ENCODE measurements at places on chromosomes 2 and 18. TPM values are rescaled to one million over a fixed set of nuclear protein-coding genes. Genes with fewer than 3 reads are reported as not detected.

The UGT1A4 gene
- total RNA-seq: not detected

The SLC4A3 gene
- total RNA-seq: 2.1 TPM

The RPRM gene
- total RNA-seq: 6.4 TPM

The HOXD4 gene
- 3.5 TPM for total RNA-seq

- DNase-seq: no peak
Observed at GRCh38 chr2:229456091-229456490, 185.0 kb upstream of the PID1 start.

GRCh38 chr2:84849271-84849952 is 31.5 kb downstream of the TRABD2A start:
- DNase-seq: no peak

- no peak for DNase-seq
Observed at GRCh38 chr2:19360966-19361321, 2.5 kb upstream of the OSR1 start.

DNA sequence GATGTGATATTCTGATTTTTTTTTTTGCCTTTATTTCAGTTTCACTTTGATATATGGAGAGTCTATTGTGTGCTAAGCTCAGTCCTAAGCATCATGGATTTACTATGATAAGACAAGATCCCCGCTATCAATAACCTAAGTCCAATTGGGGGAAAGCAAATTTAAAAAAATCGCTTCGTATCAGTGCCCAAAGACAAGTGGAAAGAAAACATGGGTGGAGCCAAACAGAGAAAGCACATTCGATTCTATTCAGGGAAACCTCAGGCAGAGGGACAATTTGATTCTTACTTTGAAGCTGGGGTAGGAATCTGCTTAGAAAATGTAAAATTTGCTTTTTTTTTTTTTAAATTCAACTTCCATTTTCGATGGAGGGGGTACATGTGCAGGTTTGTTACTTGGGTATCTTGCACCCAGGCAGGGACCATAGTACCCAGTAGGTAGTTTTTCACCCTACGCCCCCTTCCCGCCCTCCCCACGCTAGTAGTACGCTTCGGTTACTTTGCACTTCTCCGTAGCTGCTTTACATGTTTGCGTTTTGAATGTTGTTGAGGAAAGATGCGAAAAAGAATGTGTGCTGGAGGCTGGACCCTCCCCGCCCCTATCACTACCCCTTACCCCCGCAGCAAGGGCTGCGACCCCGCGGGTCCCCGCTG is 12.4 kb downstream of the KIF5C start:
- DNase-seq: no peak

- no peak for DNase-seq
Observed at GRCh38 chr2:144165599-144166250, 354.2 kb downstream of the ZEB2 start.

GRCh38 chr2:150491943-150492342 is 4.5 kb upstream of the RND3 start:
- DNase-seq: no peak

- no peak for DNase-seq
Observed at GRCh38 chr2:206968134-206969086, 29.1 kb downstream of the CPO start.

DNA sequence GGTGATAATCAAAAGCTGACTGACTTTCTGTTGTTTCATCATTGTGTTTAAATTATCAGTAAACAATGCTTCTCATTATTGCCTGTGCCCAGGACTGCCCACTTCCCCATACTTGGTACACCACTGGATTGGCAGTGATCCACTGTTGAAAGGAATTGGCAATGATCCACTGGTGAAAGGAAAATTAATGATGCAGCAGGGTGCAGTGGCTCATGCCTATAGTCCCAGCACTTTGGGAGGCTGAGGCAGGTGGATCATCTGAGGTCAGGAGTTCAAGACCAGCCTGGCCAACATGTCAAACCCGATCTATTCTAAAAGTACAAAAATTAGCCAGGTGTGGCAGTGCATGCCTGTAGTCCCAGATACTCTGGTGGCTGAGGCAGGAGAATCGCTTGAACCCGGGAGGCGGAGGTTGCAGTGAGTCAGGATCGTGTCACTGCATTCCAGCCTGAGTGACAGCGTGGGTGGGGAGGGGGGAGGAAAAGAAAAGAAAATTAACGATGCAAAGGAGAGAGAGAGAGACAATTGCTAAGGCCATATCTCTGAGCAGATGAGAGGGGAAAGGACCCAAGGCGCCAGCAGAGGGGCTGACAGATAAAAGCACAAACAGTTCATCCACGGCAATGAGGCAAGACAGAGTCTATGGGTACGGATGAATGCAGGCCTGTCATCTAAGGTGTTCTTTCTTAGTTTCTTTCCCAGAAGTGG is 10.2 kb upstream of the GTF2A1L start:
- no peak for DNase-seq

DNA sequence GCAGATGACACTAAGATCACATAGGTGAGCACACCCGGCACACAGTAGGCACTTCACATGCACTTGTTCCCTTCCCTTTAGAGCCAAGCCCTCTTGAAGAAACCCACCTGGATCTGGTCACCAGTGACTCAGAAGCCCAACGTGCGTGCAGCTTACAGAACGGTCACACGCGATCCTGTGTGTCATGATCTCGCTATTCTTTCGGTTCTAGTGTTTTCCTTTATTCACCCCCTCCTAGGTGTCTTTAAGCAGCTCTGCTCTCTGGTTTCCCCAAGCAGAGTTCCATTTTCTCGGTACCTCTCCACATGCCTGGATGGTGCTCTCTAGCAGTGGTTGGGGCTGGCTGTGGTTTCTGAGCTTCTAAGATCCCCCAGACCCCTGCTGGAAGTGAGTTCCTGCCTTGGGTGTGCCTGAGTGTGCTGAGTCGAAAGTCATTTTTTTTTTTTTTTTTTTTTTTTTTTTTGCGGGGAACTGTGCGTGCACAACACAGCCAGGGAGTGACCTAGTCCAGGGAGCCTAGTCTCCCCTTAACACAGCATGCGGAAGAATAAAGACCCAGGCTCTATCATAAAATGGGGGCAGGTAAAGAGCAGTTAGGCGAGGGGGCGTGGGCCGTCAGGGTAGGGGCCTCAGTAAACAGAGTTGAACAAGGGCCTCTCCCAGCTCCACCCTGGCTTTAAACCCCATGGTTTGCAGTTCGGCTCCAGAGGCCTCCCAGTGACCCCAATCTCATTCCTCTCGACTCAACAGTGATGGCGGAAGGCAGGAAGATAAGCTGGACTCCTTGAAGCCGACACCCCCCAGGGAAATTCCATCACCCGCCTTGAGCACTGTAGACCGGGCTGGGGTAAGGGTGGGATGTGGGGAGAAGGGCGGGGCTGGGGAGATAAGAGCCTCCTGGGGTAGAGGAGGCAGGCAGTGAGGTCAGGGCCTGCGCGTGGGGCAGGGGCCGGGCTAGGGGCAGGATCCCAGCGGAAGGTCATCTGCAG is 29.8 kb upstream of the DNMT3A start:
- no peak for DNase-seq

DNA sequence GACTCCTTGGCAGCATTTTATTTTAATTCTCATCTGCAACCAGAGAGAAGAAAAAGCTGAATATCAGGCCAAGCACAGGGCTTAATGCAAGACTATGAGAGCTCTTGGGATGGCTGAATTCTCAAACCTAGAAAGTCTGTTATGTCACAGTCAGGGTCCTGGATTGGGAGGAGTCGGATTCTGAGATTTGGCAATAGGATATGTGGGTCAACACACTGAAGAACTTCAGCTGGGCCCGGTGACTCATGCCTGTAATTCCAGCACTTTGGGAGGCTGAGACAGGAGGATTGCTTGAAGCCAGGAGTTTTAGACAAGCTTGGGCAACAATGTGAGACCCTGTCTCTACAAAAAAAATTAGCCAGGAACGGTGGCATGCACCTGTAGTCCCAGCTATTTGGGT is 102.4 kb downstream of the COL3A1 start:
- DNase-seq: no peak

- no peak for DNase-seq
Observed at GRCh38 chr2:46485002-46485401, 5.6 kb downstream of the TMEM247 start.

- no peak for DNase-seq
Observed at GRCh38 chr2:142879151-142879550, 1.7 kb downstream of the KYNU start.
